ENCODE measurements at places on chromosomes 2 and 18. TPM values are rescaled to one million over a fixed set of nuclear protein-coding genes. Genes with fewer than 3 reads are reported as not detected.

Gene TSGA10
- 20.4 TPM for total RNA-seq

Gene DSC2
- total RNA-seq, result 8.5 TPM

Gene RAB6C
- total RNA-seq, result not detected

Gene CRYGC
- not detected for total RNA-seq

Gene DAPL1
- total RNA-seq, result not detected

- DNase-seq, result no peak
These were observed 493 bp upstream of the BBS5 start for GRCh38 chr2:169478745-169479256.

DNA sequence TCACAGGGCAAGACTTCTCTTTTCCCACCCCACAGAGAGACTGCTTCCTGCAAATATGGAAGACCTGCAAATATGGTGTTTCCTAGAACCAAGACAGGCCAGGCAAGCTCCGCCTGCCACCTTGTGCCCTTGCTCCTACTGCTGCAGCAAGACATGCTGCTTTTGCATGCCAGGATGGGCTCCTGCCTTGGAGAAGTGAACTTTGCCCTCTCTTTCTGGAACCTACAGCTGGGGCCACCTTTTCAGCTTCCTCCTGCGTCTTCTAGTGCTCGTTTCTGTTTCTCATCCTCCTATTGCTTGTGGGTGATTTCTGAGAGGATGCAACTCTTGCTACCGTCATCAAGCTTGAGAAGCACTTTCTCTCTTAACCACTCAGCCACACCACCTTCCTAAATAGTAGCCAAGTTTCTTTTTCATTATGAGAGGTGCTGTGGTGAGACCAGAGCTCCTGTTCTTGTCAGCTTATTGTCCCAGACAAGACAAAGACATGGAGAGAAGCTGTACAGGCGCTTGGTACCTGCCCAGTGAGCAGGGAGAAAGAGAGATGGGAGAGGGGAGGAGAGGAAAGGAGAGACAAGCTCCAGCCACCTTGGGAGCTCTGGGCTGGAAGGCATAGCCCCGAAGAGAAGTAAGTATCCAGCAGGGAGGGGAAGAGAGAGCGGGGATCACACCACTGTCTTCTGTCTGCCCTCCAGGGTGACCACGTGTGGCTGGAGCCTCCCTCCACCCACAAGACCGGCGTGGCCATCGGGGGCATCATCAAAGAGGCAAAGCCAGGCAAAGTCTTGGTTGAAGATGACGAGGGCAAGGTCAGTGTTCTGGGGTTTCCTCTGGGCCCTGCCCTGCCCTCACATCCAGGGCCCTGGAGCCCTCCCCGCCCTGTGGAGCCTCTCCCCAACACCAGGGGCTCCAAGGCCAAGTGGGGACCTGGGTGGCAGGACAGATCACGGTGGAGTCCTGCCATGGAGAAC is 28.3 kb downstream of the MYO7B start:
- no peak for DNase-seq

- no peak for DNase-seq
These were observed 25.2 kb upstream of the STON1 start for GRCh38 chr2:48504647-48505327.

GRCh38 chr2:186862869-186863709 is 14.1 kb upstream of the ZSWIM2 start:
- DNase-seq, result no peak

DNA sequence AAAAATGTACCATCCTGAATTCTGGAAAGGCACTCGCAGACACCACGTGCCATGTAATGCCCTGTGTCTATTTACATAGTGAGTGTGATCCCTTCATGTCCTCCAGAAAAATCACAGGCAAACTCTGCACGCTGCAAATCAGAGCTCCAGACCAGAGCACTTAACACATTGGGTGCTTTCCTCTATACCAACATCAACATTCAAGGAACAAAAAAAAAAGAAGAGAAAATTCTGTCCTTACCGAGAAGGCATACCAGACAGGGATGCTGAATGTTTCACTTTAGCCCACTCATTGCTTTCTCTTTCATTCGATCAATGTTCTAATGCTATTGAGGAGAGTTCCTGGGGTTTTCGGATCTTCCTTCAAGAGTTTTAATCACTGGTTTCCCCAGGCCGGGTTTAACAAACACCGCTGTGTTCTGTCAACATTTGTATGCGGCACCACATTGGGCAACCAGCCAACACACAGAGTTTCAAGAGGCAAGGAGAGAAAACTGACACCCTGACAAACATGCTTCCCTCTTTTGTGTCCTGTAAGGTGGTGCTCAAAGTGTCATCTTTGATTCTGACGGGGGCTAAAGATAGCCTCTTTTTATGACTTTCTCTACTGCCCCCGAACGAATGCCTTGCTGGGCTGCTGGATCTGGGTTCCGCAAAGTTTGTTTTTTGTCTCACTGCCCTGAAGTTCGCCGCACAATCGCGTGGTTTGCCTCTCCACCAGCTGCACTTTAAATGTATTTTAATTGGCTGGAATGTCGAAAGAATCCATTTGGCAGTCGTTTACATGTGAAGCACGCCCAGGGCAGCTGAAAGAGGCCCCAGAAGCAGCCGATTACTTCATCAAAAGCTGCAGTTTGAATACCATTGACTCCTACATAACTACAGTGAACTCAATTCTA is 106.4 kb upstream of the NCKAP5 start:
- DNase-seq, result peak; percentile 20

GRCh38 chr2:210435439-210435838 is 41.1 kb downstream of the LANCL1 start:
- no peak for DNase-seq

All from uterus (tissue), 4 donors.